Cortex of kidney (tissue), 1 donor: ENCODE measurements at places on chromosomes 11 and 22.

GRCh38 chr11:67435031-67435726 lies 2.3 kb downstream of the PTPRCAP start:
- no peak for DNase-seq

GRCh38 chr11:31114442-31114841 lies 255.1 kb downstream of the DCDC1 start:
- no peak for DNase-seq

DNA sequence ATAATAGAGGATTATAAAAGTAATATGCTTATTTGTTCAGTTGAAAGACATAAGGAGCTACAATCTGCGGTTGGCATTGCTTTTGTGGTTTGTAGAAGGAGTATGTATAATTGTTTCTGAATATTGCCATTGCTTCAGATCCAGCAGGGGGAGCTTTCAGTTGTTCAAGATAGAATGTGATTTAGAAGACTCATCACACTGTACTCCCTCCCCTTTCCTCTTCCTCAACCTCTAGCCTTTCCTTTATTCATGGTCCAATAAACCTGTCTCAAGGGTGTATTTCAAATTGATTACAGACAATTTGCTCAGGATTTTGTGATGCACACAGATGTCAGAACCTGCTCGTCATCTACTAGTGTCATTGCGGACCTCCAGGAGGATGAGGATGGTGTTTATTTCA lies 9.8 kb downstream of the PRMT3 start:
- DNase-seq = no peak

DNA sequence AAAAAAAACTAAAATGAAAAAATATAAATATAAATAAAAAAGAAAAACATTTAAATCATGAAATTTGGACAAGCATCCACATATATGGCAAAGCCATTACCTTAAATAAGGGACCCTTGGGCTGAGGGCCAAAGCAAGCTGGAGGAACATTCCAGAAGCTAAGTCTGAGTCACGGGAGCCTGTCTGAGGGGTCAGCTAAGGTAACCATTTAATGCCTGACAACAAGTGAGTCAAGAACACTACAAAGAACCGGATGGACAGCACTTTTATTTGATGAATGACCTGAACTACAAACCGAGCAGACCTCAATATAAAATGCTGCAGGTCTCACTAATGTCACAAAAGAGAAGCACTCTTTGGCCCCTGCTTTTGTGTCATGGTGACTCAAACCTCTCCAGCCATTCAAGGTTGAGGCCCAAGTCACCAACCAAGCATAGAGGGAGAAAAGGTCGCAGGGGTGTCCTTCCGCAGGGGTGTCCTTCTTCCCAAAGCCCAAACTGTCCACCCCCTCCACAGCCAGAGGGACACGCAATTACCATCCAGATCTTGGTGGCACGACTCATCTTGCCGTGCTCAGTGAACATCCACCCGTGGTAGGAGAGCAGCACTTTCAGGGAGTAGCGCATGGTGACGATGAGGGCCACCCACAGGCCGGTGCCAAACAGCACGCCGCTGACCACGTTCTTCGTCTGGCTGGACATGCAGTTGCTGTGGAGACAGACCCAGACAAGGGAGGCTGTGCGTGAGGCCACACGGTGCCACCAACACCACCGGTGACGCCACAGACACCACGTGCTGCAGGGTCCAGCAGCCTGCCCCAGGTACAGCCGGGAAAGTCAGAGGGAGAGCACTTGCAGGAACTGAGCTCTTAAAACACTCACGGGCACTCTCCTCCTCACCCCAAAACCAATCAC lies 34.5 kb downstream of the CPT1A start:
- DNase-seq = no peak

DNA sequence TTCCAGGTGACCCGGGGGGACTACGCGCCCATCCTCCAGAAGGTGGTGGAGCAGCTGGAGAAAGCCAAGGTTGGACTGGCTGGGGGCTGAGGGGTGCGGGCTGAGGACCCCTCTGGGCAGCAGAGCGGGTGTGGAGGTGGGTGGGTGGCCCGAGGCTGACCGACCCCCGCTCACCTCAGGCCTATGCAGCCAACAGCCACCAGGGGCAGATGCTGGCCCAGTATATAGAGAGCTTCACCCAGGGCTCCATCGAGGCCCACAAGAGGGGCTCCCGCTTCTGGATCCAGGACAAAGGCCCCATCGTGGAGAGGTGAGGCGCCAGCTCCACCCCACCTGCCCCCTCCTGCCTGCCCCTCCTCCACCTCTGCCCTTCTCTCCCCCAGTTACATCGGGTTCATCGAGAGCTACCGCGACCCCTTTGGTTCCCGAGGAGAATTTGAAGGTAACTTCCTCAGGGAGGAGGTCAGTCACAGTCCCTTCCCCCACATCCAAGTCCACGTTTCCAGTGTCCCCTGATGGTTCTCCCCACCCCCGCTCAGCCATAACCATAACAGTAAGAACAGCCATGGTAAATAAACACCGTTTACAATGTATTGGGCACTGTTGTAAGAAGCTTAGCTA lies 11.2 kb downstream of the DPP3 start:
- no peak for DNase-seq

DNA sequence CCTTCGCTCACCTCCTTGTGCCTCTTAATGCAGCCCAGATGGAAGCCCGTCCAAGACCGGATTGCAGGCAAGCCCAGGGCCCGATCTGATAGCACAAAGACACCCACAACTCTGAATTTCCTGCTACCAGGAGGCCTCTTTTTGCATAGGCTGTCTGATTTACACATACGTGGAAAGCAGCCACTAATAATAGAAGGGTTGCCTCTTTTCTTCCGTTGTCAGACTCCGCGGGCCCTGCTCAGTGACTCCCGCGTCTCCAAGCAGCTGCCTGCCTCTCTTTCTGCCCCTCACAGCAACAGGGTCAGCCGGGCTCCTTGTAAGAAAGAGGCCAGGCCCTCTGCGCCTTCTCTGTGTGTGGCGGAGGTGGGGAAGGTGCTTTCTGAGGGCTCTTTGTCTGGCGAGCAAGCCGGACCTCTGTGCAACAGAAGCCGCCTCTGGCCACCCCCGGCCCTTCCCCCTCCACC lies 26.7 kb downstream of the FLI1 start:
- DNase-seq = no peak

DNA sequence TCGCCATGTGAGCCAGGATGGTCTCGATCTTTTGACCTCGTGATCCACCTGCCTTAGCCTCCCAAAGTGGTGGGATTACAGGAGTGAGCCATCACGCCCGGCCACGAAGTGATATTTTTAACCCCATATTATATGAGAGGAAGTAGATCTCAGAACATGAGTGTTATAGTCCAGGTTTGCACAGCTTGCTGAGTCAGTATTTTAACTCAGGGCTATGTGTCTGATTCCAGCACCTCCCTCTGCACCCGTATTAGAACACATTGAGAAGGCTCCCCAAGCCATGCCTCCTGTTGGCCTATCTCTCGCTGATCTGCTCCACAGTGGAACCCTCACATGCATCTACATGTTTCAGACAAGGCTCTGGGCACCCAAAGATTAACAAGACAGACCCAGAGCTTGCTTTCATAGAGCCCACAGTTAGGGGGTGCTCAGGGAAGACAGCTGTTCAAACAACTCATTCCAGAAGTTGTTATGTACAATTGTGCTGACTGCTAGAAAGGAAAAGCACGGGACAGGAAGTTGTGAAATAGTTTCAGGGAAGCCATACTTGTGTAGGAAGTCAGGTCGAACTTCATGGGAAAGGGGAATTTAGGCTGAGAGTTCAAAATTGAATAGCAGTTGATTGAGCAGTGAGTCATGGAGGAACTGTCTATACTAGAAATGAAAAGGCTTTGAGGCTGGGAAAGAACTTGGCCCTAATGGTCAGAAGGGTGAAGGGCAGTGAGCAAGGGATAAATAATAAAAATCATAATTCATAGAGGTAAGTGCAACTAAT lies 49.3 kb upstream of the CLPB start:
- DNase-seq = no peak

- DNase-seq = no peak
These were observed 91.2 kb downstream of the LUZP2 start for GRCh38 chr11:24588081-24588480.

GRCh38 chr11:86511086-86511551 lies 136.4 kb downstream of the CCDC81 start:
- DNase-seq = no peak

DNA sequence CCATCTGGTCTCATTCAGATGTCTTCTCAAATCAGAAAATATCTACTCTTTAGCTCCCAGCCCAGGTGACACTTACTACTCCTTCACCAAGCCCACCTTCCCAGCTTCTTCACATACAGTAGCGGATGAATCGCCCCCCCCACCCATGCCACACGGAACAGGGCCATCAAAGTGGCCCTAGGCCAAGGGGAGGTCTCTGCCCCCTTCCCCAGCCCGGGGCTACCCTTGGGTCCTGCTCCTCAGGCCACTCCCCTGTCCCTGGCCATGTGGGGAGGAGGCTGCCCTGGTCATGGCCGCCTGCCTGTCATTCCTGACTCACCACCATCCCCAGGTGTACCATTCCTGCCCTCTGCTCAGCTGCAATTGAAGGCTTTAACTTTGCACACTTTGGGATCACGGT lies 142.8 kb downstream of the NECTIN1 start:
- no peak for DNase-seq

DNA sequence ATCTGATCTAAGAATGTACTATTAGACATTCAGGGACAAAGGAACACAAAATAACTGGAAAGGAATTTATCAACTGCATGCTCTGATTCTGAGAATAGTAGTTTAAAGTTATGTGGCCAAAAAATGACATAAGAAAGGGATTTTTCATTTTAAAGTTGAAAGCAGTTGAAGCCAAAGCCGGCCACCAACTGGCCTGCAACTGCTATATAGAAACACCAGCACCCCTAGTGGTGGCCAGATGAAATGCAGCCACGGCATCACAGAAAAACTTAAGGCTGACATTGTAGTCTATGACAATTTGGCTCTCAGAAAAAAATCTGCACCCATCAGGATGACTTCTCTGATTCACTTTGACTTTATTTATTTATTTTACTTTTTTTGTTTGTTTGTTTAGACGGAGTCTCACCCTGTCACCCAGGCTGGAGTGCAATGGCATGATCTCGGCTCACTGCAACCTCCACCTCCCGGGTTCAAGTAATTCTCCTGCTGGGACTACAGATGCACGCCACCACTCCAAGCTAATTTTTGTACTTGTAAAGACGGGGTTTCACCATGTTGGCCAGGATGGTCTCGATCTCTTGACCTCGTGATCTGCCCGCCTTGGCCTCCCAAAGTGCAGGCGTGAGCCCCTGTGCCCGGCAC lies 59.2 kb downstream of the SLC35F2 start:
- no peak for DNase-seq

DNA sequence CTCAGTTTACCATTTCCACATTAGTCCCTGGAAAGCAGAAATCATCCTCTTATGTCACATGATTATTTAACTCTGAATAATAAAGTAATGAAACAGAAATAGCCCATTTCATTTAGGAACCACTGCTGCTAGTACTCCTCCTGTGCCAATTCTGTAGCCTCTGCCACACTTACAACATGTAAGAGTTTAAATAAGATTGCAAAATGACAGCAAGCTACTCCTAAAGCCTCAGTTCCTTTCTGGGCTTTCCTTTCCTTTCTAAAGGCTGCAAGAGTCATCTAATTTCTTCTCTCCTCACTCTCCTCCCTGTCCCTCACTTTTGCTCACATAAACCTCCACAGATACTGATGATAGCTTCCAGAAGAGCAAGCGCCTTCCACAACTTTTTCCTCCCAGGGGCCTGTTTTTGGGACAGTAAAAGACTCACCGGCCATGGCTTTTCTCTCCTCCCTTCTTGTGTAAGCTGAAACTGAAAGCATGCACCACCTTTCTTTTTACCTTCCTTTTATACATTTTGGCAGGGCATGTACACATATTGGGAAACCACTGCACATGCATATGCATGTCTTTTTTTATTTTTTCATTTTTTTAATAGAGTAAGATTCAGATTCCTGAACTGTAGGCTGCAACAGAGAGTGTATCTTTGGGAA lies 38.5 kb downstream of the CARD18 start:
- DNase-seq = no peak

GRCh38 chr11:118572061-118572980 lies at the start of gene ARCN1:
Gene ARCN1, plus strand, starts transcription at chr11:118572409. Its CDS starts 139 bp downstream, at chr11:118572548.
- no peak for DNase-seq

GRCh38 chr22:28344918-28345703 lies 334.5 kb downstream of the TTC28 start:
- no peak for DNase-seq

GRCh38 chr22:17302616-17303015 lies 66.6 kb upstream of the CECR2 start:
- no peak for DNase-seq

DNA sequence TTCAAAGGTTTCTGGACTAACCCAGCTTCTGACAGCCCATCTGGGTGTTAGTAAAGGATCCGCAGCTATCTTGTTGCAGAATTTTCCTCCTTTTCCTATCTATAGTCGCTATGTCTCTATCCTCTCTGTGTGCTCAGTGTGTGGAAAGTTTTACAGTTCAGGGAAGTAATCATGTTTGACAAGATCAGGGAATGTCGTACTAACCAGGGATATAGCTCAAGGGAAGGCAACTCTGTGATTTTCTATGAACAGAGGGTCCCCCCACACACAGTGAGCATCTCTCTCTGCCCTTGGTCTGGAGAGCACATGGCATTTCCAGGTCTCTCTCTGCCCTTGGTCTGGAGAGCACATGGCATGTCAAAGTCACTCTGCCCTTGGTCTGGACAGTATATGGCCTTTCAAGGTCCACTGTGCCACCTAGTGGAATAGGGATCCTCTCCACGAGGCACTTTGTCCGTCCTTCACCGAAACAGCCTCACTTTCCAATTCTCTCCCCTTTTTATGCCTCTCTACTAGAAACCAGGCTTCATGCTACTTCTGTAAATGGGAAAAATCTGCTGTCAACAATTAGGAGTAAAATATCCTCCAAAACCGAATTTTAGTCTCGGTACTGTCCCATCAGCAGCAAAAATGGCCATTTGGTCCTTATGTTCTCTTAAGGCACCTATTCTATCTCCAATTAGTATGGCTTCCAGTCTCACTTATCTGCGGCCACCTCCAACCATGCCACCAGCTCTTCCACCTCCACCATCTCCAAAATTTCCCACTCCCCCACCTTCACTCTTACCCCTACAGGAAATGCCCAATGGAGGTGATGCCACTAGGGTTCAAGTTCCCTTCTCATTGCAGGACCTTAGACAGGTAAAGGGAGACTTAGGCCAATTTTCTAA lies 88.7 kb downstream of the IGLL5 start:
- no peak for DNase-seq

GRCh38 chr11:94880216-94880615 lies 93.1 kb downstream of the CWC15 start:
- no peak for DNase-seq

DNA sequence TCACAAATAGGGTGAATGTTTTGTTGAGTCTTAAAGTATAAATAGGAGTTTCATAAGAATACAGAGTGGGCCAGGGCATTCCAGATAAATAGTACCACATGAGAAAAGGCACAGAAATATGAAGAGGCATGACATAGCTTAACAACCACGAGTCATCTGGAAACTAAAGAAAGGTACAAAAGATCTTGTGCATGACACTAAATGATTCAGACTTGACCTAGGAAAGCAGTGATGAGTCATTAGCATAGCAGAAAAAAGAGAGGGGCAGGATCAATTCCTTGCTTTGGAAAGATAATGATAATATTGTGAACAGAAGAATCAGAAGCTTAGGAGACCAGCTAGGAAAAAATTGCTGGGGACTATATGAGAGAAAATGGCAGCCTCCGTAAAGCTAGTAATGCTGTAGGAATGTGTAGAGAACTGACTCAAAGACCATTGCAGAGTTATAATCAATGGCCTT lies 47.6 kb upstream of the FIBIN start:
- no peak for DNase-seq
